T-helper 17 cell (primary cell): ENCODE measurements at places on chromosomes 2 and 18.

GRCh38 chr2:33381301-33381858 is 95.1 kb upstream of the RASGRP3 start:
- DNase-seq: no peak

GRCh38 chr2:42169874-42170521 is 845 bp downstream of the EML4 start:
- DNase-seq: peak; percentile 14

DNA sequence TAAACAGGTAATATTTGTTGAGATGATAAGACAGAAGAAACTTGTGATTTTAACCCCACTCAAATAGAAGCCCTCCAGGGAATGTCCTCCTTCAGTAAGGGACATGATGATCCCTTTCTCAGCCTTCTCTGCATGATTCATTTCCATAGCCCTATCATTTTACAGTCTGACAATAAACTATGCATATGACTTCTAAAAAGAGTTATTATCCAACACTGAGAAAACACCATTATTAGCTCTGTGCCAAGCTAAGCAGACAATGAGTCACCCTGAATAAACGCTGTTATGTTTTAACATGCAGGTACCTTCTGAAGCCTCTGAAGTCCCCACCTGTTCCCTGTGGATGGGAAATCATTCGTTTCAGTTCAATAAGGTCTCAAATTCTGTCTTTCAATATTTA is 54.7 kb downstream of the DTNB start:
- no peak for DNase-seq

GRCh38 chr2:127052057-127052770 is 54.7 kb downstream of the BIN1 start:
- DNase-seq: no peak

GRCh38 chr2:241193271-241193670 is 4.8 kb downstream of the ANO7 start:
- no peak for DNase-seq

DNA sequence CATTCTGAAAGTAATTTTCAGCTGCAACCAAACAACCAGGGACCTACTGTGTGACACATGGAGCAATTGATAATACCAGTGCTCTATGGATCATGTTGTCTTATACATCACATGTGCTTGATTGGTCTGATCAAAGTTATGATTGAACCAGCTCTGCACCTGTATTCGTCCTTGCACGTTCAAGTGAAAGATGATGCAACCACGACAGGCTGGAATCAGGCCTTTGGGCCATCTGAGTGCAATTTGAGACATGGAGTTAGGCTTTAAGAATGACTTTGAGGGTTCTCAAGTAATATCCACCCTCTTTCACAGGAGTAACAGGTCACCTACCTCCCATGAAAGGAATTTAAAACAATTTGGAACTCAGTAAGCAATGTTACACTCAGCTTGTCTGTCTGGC is 165.2 kb downstream of the SLC8A1 start:
- no peak for DNase-seq

DNA sequence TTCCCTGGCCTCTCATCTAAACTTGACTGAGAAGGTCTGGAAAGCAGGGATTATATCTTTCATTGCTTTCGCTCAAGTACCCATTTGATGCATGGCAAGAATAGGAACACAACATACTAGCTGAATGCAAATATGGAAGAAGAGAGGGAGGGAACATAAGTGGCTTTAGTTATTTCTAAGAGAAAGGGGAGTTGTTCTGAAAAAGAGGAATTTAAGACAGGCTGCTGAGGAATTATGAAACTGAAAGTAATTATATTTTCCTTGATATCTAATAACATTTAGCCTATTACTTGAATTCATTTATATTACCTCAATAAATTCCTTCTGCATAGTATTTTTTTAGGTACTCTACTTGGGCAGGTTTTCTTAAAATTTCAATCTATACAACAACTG is 105.8 kb upstream of the TTN start:
- DNase-seq: no peak

DNA sequence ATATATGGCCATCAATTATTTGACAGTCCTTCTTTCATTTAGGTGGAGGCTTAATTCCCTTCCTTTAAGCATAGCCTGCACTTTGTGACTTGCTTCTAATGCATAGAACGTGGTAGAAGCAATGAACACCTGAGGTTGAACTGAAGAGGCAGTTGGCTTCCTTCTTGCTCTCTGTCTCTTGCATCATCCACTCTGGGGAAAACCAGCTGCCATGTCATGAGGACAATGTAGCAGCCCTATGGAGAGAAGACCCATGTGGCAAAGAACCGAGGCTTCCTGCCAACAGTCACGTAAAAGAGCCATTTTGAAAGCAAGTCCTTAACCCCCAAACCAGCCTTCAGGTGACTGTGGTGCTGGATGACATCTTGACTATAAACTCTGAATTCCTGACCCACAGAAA is 46.8 kb downstream of the ATOH8 start:
- DNase-seq: no peak

DNA sequence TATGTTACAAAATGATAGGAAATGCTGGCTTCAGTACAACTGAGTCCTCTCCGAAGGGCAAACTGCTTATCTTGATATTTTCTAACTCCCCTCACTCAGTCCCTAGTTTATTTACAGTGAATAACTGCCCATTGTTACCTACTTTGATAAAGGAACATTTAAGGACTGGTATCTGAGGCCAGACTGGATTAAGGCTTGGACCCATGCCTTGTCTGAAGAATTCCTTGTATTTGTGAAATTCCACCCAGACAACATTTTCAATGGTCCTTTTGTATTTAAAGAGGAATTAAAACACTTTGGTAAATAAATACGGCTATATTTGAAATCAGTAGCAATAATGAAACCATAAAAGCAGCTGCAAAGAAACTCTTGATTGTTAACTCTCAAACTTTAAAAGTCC is 58.3 kb downstream of the PELI1 start:
- no peak for DNase-seq

DNA sequence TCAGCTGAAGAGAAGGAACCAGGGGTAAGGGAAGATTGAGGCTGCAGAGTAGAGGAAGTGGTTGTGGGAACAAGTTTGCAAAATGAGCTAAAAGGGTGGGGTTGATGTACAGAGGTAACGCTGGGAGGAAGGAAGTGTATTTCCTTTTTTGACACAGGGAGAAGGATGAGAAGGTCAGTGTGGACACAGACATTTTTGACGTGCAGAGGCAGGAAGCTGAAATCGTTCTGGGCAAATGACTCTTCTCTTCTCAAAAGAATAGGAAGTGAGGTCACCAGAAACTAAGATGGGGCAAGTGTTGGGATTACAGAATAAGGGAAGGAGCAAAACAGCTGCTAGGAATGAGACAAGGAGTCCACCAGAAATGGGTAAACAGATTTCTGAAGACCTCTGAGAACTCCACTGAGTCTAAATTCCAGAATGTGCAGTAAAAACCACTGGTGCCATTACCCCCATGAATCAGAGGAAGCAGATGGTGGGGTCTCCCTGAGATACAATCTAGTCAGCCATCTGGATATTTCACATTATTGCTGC is 20.0 kb upstream of the RNF149 start:
- DNase-seq: no peak

- no peak for DNase-seq
These were observed 47.1 kb downstream of the KCNG3 start for GRCh38 chr2:42446503-42447271.

DNA sequence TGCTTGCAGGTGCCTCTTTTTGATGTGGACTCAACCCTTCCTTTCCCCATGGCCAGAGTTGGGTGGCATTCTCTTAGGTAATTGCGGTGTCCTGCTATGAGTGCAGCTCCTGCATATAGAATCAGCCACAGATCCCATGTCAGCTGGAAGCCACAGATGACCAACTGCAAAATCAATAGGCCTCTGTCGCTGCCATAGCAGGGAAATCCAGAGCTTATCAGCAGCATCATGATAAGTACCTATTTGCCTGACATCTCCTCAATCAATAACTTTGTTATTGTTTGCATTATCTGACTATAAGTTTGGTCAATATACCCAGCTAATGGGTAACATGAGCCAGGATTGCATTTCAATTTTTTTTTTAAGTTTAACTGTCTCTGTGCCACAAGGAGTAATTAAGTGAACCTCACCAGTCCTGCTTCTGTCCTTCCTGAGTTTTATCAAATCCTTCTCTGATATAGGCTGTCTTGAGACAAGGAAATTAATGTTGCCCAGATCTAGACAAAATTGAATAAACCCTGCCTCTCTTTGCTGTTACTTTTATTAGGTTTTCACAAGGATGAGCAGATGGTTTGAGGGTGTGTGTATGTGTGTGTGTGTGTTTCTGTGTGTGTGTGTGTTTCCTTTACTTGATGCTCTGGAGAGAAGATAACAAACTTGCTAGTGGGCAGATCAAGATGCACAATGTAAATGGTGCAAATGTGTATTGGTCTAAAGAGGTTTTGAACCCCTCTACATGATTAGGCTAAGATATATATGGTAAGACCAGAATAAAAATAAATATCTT is 59.6 kb upstream of the CREB1 start:
- DNase-seq: no peak

DNA sequence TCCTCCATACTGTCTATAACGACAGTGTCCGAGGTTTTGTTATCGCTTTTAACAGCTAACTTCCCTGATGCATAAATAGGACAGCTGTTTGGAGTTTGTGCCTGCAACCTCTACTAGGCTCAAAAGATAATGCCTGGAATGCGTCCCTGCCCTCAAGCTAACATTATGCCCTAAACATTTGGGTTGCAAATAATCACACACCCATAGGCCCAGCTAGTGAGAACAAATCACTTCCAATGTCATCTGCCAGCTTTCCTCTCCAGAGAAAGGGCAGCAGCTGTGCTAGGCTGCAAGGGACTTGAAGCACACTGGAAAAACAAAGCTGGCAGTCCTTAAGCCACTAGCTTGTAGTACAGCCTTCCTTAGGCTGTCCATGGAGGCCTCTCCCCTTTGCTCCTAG is 201.8 kb upstream of the LYPD1 start:
- DNase-seq: no peak

DNA sequence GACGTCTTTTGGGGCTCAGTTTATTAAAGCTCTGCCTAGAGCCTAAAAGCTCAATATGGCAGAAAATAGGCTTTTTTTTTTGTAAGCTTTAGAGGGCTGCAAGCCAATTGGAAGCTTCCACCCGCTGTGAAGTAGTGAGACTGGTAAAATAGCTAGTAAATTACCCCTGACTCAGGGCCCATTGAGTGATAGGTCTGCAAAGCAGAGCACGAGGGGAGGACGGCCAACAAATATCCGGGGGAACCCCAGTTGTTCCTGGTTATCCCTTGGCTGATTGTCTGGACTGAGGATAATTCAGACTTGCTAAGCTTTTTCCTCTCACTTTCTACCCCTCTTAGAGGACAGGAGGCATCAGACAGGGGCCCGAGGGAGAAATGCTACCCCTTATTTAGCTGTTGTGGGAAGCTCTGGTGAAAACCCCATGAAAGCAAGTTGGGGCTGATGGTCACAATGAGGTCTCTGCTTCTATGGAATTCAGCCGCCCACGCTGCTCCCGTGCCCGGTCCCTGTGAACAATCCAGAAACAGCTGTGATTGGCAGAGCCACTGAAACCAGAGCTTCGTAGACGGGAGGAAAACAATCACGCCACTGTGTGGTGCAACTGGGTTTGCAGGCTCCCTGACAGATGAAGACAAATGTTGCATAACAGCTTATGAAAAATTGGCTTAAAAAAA is 141.9 kb upstream of the LGALSL start:
- no peak for DNase-seq

GRCh38 chr2:174794851-174795374 is 30.6 kb upstream of the CHRNA1 start:
- no peak for DNase-seq

DNA sequence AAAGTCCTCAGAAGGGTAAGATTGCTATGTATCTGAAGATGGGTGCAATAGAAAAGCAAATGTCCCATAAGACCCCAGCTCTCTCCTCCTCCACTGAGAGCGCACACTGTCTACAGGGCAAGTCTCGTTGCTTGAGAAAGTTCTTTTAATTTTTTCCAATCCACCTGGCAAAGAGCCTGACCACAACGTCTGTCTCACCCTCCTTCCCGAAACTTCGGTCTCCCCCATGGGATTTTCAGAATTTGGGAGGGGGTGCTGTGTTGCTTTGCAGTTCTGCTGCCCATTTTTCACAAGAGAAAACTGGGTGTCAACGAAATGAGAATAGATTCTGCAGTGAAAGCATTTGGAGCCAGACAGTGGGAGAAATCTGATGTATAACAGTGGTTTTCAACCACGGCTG is 40.4 kb downstream of the SERTAD2 start:
- DNase-seq: no peak
